ENCODE measurements at places on chromosomes 4 and X.

- no peak for DNase-seq
Observed at GRCh38 chr4:74097631-74098426, 1.2 kb downstream of the CXCL2 start.

DNA sequence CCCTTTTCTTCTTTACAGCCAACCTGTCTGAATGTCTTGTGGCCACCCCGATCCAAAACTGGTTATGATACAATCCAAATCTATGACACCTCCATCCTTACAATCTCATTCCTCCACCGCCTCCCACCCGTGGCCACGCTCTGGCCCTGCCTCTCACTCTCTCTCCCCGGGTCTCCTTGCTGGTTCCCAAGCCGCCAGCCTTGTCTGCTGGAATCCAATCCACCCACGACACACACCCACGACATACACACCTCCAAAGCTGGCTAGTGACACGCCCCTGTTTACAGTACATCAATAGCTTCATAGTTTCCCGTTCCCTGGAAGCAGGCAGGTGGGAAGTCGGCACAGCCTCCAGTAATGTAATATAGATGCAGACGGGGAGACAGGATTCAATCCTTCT, 99.0 kb downstream of the WFS1 start:
- no peak for DNase-seq

- DNase-seq: no peak
Observed at GRCh38 chr4:14529653-14530052, 472.6 kb upstream of the CPEB2 start.

- no peak for DNase-seq
Observed at GRCh38 chrX:150503898-150504219, 64.6 kb upstream of the MTM1 start.

- no peak for DNase-seq
Observed at GRCh38 chr4:182886205-182886604, 31.0 kb downstream of the DCTD start.

- DNase-seq: no peak
Observed at GRCh38 chrX:63785708-63786040, 660 bp upstream of the ARHGEF9 start.

DNA sequence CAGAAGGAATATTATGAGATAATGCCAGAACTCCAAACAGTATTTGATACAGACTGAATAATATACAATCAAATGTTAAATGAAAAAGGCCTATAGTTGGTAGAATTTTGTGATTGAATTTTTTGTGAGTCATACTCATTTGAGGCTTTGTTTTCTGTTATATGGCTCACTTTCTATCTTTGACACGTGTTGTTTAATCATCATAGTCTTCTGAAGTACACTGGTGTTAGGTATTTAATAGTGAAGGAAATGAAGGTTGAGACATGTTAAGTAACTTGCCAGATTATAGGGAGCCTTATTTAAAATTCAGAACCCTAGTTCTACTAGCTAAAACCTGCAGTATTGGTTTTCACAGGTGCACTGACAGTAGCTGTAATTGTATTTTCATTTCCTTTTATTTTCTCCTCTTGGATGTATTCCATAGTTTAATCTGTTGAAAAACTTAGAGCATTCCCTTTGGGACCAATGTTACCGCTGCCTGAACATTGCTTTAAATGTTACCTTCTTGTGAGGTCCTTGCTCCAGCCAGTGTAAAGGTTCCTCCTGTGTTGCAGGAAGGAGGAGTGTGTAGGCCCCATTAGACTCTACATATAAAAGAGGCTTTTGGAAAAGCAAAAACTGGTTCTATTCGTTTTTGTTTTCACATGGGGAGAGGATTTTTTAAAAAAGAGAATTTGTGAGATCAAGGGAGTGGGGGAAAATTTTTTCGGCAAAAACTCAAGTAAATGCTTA, 224.1 kb downstream of the ARHGAP10 start:
- DNase-seq: no peak

DNA sequence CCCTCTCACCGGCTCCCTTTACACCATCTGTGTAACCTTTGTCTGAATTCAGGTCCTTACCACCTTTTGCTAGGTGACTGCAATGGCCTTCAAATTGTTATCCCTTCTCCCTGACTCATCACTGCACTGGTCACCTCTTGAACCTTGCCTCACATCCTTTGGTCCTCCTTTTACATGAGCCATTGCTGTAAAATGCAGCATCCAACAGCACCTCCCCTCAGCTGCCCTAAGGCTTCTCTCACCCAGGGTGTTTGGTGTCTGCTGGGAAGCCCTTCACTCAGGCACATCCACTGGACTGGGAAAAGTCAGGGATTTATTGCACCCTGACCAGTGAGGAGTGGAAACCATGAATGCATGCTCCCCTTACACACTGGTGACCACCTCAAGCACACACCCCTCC, 192.5 kb upstream of the GATB start:
- DNase-seq: no peak

- no peak for DNase-seq
Observed at GRCh38 chr4:176610594-176610993, 182.1 kb downstream of the VEGFC start.
